Endodermal cell (in vitro differentiated cells): ENCODE measurements at places on chromosomes 5 and 9. TPM values are rescaled to one million over a fixed set of nuclear protein-coding genes. Genes with fewer than 3 reads are reported as not detected.

- no peak for DNase-seq
These were observed 2.4 kb downstream of the RASEF start for GRCh38 chr9:83060556-83060955.

GRCh38 chr5:129541648-129542251 lies 81.7 kb downstream of the ADAMTS19 start:
- DNase-seq = no peak

GRCh38 chr5:153670101-153670500 lies 179.6 kb downstream of the GRIA1 start:
- DNase-seq = no peak

- DNase-seq = no peak
These were observed 92.7 kb downstream of the HRH2 start for GRCh38 chr5:175750511-175750931.

GRCh38 chr5:36696059-36696673 lies 89.8 kb downstream of the SLC1A3 start:
- peak; percentile 92 for DNase-seq

GRCh38 chr5:68482199-68482598 lies 266.6 kb downstream of the PIK3R1 start:
- DNase-seq = no peak

DNA sequence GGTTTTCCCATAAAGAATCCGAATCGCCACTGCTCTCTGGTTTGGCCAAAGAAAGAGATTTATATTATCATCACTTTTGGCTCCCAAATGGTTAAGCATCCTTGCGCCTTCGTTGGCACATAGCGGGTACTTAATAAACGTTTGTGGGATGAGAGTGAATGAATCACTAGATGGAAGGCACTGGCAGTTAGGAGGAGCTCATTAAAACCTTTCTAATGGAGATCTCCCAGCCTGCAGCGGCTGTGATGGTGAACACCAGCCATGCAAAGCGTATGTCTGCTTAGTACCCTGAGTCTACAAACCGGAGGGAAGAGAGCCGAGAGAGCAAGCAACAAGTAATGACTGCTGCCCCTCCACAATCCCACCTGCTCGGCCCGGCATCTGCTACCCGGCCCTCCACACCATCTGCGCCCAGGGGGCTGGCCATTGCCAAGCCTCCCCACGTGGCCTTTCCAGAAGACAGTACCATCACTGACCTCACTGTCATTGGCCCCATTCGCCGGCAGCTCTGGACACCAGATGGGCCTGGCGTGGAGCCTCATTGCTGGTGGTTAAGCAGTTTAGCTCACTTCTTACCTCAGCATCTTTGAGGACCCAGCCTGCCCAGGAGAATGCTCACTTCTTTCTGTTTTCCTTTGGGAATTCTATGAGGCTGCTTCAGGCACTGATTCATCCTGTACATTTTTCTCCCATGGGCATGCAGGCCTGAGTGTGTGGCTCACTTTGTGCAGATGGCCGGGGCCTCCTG lies 39.3 kb upstream of the ANKRD33B start:
- DNase-seq = no peak

GRCh38 chr5:34740389-34740806 lies 84.3 kb downstream of the RAI14 start:
- DNase-seq = no peak

GRCh38 chr9:126534431-126535186 lies 79.1 kb upstream of the LMX1B start:
- DNase-seq = peak; percentile 85

DNA sequence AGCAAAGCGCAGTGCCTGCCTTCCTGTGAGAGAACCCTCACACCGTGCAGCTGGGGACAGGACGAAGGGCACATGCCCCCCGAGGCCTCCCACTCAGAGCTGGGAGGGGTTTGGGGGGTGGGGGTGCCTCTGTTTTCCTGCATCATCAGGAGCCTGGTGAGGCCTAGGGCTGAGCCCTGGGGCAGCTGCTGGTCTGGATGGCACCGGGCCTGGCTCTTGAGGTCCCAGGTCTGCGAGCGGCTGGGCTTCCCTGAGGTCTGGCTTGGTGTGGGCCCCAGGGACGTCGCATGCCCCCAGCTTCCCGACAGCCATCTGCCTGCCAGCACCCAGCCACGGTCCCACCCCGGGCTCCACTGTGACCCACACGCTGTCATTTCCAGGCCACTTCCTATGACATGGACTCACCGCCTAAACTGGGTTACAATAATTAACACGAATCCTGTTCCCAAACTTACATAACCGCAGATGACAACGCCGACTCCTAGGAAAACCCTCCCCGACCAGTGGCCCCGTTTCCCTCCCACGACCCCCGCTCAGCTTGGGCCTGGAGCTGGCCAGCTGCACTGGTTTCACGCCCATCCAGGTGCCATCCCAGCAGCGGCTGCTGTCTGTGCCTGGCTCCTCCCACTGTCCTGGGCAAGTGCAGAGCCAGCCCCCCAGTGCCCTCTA lies 8.7 kb downstream of the NACC2 start:
- DNase-seq = peak; percentile 47

- no peak for DNase-seq
These were observed 99.5 kb downstream of the USP20 start for GRCh38 chr9:129934780-129935179.

- no peak for DNase-seq
These were observed 142.3 kb downstream of the MARCHF11 start for GRCh38 chr5:16037121-16037845.

GRCh38 chr9:4986783-4987182 lies 1.7 kb downstream of the JAK2 start:
- DNase-seq = no peak

- DNase-seq = no peak
These were observed 95.8 kb upstream of the ZNF366 start for GRCh38 chr5:72602696-72603685.

GRCh38 chr5:3344671-3345070 lies 251.0 kb upstream of the IRX1 start:
- no peak for DNase-seq

GRCh38 chr5:62354028-62354874 lies 48.2 kb downstream of the KIF2A start:
- DNase-seq = no peak

- DNase-seq = no peak
These were observed 1095.2 kb upstream of the EDIL3 start for GRCh38 chr5:85479849-85480248.

DNA sequence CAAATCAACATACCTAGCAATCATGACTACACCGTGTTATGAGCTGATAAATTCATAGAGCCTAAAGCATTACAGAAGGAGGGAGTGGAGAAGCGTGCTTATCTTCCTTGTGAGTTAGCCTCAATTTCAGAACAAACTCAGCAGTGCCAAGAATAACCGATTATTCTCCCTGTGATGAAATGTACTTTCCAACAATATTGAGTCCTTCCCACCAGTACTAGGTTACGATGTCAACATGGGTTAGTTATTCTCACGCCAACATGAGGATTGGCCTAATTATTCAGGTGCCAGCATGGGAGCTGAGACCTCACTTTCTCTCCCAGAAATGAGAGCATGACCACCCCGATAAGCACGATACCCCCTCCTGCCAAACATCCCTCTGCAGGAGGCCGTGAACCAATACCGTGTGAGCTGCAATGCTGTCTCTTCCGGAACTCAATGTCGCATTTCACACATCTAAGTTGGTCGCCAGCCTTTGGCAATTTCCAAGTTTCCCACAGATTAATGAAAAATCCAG lies 193.7 kb downstream of the ENC1 start:
- no peak for DNase-seq

- peak; percentile 60 for DNase-seq
These were observed 661 bp upstream of the SLC25A51 start for GRCh38 chr9:37904445-37905130.

- no peak for DNase-seq
These were observed 75.4 kb downstream of the EMB start for GRCh38 chr5:50365426-50366251.

DNA sequence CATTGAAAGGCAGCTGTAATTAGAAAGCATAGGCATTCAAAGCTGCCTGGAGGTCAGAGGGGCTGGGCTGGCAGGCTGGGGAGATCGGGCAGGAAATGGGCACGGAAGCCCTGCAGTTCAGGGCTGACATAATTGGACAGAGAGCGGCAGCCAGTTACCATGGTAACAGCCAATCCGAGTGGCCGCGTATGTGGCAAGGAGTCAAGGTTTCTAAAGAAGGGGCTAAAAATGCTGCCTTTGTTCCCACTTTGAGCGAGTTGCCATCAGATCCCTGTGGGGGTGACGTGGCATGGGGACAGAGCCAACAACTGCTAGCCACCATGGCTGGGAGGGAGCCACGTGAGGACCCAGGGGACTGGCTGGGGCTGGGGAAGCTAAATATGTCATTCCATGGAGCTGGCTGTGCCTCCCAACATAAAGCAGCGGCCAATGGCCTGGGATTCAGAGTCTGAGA lies 44.7 kb upstream of the NDFIP1 start:
- DNase-seq = peak; percentile 88

DNA sequence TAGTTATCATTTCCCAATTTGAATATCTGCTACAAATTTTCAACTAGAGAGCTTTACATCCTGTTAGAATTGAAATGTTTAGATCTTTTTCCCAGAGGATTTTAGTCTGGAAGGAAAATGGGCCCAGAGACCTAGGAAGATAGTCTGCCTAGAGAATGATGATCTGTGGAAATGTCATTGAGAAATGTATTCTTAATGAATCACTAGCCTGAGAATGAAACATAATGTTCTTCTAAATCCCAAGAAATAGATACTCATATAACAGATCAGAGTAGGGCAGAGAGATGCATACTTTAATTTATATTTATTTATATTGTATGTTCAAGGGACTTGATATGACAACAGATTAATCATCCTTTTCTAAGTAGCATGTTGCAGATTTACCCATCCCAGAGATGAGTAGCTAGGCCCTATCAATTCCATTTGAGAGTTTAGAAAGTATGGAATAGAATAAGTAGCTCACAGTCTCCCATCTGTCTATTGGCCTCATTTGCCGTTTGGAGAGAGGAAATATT lies 25.1 kb upstream of the SLC44A1 start:
- DNase-seq = no peak

DNA sequence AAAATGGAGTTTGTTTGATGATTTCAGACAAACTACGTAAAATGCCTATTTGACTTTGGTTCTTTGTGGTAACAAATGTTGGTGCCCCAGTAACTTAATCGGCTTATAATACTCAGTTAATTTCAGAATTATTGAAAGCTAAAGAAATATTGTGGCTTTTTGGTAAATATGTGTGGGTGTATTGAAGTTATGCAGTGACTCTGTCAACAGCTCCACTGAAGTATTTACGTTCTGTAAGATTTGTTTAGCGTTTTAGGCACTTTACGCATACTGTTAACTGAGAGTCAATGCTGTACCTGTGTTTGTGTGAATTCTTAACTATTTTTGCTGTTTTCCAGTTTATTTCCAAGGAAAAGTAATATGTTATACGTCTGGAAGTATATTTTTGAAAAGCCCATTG lies 2.2 kb downstream of the RAD23B start:
- DNase-seq = no peak

DNA sequence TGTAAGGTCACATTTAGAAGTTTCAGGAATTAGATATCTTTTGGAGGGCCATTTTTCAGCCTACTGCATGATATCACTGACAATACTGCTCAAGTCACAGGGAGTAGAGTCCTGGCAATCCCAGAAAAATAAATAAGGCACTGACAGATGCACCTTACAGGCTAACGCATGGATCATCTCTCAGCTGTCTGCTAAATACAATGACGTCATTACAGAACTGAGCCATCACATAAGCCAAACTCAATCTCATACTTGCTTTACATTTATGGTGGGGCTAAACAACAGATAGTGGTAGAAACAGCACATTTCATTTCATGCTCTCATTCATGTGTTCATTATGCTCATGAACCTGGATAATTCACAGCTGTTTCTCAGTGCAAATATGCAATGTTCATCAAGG lies 243.7 kb downstream of the SEMA5A start:
- no peak for DNase-seq

DNA sequence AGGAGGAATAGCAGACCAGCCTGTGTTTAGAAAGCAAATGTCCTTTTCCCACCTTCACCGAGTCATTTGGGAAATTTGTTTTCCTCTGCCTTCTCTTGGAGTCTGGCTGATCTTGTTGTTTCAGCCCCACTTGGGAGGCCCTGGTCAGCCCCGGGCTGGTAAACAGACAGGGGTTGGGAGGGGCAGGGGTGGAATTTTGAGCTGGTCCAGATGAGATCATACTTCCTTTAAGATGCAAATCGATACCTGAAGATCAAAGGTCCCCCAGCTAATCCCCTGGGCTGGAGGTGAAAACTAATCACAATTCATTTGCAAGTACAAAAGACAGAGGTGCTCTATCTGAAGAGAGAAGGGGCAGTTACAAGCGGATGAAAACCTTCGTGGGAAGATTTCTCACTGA lies 118.4 kb downstream of the PAPPA start:
- peak; percentile 95 for DNase-seq

GRCh38 chr5:56095579-56096102 lies 100.9 kb upstream of the IL6ST start:
- DNase-seq = no peak

- DNase-seq = no peak
These were observed 34.0 kb downstream of the CDK5RAP2 start for GRCh38 chr9:120545701-120546550.

- no peak for DNase-seq
These were observed 364.2 kb downstream of the TMEM232 start for GRCh38 chr5:110362261-110362660.

DNA sequence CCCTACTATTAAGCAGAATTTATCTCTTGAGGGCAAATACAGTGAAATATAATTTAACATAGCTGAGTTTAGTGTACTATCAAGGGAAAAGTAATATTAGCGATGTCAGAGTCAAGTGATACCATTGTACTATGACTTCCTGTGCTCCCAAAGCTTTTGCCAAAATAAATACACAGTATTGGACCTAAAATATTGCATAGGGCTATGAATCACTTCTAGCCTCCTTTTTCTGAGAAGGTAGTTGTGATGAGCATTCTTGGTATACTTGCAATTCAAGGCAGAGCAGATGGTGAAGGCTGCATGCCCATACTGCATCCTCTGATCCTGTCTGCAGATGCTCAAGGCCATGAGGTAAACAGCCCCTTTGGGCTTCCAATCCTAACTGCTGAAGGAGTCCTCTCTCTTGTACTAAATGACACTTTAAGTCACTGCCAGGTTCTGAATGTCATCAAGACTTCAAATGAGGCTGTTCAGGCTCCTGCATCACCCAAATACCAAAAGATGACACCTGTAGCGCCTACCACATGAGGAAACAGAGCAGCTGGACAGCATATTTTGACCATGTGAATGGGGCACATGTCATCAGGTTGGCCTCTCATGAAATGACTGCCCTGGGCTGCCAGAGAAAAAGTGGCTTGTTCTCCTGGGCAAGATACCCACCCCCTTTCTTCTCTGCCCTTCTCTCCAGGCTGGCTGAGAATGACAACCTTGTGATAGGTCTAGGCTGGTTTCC lies 29.7 kb upstream of the PPP2CA start:
- no peak for DNase-seq

- no peak for DNase-seq
These were observed 69.7 kb downstream of the EPB41L4A start for GRCh38 chr5:112349371-112349770.

GRCh38 chr5:55633574-55634208 lies 78.4 kb downstream of the SLC38A9 start:
- no peak for DNase-seq

The KCNIP1 gene
- total RNA-seq = 0.34 TPM in 1 of 2 replicates, not detected in the other

The LRRC19 gene
- not detected in 2 replicates for total RNA-seq

The CAAP1 gene
- 21.2 to 41.6 TPM (median 30.5 TPM) in 3 replicates for total RNA-seq

The CDC20B gene
- 0.13 and 0.27 TPM in 2 replicates for total RNA-seq

The IRX1 gene
- total RNA-seq = 0.31 to 1.9 TPM (median 1.9 TPM) in 3 replicates

The NKD2 gene
- 5.3 to 13.9 TPM (median 11.1 TPM) in 3 replicates for total RNA-seq

The TAF11L14 gene
- not detected in 2 replicates for total RNA-seq

The PPP2R2B gene
- total RNA-seq = 8.0 and 8.7 TPM in 2 replicates

The GARIN3 gene
- not detected in 2 replicates for total RNA-seq

The MAN1B1 gene
- 63.5 to 81.7 TPM (median 64.0 TPM) in 3 replicates for total RNA-seq

The TLX3 gene
- not detected in 3 replicates for total RNA-seq

The EGFL7 gene
- total RNA-seq = 31.5 to 40.0 TPM (median 31.9 TPM) in 3 replicates

The NTNG2 gene
- total RNA-seq = 1.3 and 1.5 TPM in 2 replicates

The PCDHA1 gene
- 2.5 and 2.9 TPM in 2 replicates for total RNA-seq
